ENCODE measurements at places on chromosomes 1 and 21.

DNA sequence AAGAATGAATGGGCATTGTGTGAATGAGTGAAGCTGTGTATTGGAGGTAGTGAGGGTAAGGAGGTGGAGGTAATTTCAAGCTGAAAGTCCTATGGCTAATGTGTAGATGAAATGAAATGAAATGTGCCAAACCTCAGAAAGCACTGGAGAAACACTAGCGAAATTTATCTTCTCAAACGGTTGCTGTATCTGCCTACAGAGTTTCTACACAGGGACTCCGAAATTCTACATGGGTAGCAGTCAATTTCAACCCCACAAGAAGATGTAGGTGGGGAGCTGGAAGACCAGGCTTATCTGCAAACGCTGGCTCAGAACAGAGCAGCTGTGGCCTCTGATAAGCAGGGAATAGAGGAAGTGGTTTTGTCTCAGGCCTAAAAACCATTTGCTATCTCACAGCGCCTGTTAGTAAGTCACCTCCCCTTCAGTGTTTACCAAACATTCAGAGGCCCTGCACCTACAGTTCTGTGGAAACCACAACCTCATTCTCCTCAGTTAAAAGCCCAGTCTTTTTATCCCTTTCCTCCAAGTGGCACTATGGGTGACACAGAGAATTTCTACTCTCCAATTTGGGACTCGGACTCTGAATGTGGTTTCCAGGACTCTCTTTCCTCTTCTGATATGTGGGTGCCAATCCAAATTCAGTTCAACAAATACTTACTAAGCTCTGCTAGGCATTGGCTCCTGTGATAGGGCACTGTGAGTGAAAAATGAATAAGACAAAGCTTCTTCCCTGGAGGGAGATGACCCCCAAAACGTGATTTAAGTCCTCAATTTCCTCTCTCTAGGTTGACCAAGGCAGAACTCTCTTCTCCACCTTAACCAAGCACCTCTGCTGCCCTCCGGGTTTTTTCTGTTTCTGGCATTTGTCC lies 17.2 kb upstream of the SLAMF6 start:
- no peak for DNase-seq

- DNase-seq = no peak
Measured at GRCh38 chr1:48790397-48790796, 13.7 kb upstream of the BEND5 start.

DNA sequence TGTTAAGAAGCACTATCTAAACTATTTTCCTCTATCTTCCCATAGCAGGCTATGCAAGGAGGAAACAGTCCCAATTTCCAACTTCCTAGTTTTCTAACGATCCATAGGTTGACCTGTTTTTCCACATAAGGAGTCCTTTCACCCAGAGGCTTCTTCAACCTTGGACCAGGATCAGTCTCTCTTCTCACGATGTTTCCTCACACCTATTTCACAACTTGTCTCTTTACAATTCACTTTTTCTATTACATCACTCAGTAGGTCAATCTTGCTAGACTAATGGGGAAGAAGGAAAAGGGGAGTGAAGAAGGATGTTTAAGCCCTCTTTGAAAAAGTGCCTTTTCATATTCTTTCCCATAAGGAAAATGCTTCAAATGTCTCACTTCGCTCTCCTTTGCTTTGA lies 15.9 kb downstream of the PALMD start:
- DNase-seq = no peak

GRCh38 chr1:76170084-76170483 lies 95.5 kb downstream of the ST6GALNAC3 start:
- DNase-seq = no peak

DNA sequence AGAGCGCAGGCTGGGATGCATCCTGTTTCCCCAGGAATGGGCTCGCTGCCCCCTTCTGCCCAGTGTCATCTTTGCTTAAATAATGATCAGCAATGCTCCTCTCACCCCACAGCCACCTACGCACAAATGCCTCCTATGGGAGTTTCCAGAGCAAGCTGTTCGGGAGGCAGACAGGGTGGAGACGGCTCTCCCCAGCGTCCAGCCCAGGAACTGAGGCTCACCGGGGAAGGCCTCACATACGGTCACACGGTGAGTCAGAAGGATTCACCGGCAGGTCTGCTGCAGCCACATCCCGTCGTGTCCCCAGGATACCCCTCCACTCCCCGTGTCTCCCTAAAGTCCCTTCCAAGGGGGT lies 40.3 kb upstream of the RUNX3 start:
- DNase-seq = no peak

- DNase-seq = no peak
Measured at GRCh38 chr1:170156594-170156993, 10.8 kb downstream of the NTMT2 start.

GRCh38 chr1:178649582-178650350 lies 75.3 kb upstream of the RALGPS2 start:
- no peak for DNase-seq

DNA sequence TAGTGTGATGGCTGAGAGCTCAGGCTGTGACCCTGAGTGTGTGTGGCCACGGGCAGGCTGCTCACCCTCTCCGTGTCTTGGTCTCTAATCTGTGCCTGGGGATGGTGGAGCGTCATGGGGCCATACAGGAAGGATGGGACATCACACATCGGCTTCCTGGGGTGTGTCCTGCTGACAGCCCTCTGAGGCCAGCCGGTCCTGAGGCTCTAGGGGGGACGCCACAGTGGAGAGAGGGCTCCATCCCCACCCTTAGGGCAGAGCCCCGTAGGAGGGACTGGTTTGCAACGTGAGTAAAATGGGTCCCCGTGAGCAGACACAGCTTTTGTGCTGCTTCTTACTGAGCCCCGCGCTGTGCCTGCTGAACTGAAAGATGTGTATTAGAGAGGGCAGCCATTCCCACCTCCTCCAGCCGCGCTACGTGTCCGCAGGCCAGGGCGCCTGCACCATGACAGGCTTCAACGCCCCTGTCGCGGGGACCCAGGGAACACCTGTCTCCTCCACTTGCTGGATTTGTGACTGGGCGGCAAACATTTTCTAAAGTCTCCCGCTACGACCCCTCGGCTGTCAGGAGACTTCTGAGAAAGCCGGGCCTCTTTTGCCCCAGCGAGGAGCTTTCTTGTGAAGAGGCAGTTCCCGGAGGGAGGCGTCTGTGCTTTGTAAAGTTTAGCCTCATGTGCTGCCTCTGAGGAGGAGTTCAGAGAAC lies 8.1 kb downstream of the COL18A1 start:
- no peak for DNase-seq

GRCh38 chr1:153752072-153752471 lies 23.1 kb upstream of the SLC27A3 start:
- no peak for DNase-seq

GRCh38 chr1:184418652-184419349 lies 32.0 kb downstream of the C1orf21 start:
- DNase-seq = no peak

DNA sequence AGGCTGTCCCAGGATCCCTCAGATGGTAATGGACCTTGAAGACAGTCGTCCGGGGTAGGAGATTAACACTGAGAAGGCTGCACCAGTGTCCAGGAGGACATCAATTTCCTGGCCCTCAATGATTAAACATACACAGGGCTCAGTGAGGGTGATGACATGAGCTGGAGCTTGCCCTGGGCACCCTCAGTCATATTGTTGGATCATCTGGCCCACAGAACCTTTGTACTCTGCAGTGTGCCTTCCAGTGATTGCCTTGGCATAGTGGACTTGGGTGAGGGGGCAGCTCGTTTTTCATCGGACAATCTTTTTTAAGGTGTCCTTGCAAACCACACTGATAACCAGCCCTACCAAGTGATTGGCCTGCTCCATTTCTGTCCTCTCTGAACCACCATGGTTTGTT lies 111.1 kb upstream of the SGIP1 start:
- DNase-seq = no peak

- peak; percentile 43 for DNase-seq
Measured at GRCh38 chr1:178581351-178582303, 68.7 kb downstream of the TEX35 start.

- no peak for DNase-seq
Measured at GRCh38 chr1:203476216-203476814, 709 bp downstream of the PRELP start.

DNA sequence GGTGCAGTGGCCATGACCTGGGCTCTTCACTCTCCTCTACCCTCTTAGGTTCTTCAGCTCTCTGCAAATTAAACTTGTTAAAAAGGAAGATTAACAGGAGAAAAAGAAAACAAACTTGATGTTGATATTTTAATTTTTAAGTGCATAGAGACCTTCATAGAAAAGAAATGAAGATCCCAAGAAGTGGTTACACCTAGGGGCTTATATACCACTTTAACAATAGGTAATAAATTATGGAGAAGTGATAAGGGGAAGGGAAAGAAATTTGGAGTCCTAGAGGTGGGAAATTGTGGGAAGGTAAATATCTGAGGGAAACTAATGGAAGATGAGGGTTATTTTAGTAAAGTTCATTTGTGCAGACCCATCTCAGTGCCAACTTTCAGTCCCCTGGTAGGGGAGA lies 16.5 kb upstream of the TFF3 start:
- DNase-seq = no peak

GRCh38 chr1:234722904-234723720 lies 113.1 kb upstream of the IRF2BP2 start:
- DNase-seq = no peak

DNA sequence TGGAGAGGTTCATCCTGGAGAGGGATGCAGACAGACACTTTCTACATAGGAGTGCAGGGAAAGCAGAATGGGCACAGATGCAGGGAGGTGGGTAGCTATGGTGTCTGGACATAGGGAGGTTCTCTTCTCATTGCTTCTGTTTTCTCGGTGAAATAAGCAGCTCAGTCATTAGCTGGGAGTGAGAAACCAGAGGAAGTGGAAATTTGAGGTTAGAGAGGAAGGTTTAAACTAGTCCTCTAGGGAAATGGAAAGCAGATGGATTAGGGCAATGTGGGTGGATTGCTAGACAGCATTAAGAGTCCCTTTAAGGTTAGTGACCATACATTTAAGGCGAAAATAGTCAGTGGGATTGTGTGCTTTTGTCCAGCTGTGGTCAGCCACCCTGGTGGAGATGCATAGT lies 39.6 kb downstream of the MPZL1 start:
- no peak for DNase-seq

Data from type B pancreatic cell (in vitro differentiated cells).